ENCODE measurements at places on chromosomes 7 and 10. TPM values are rescaled to one million over a fixed set of nuclear protein-coding genes. Genes with fewer than 3 reads are reported as not detected.

DNA sequence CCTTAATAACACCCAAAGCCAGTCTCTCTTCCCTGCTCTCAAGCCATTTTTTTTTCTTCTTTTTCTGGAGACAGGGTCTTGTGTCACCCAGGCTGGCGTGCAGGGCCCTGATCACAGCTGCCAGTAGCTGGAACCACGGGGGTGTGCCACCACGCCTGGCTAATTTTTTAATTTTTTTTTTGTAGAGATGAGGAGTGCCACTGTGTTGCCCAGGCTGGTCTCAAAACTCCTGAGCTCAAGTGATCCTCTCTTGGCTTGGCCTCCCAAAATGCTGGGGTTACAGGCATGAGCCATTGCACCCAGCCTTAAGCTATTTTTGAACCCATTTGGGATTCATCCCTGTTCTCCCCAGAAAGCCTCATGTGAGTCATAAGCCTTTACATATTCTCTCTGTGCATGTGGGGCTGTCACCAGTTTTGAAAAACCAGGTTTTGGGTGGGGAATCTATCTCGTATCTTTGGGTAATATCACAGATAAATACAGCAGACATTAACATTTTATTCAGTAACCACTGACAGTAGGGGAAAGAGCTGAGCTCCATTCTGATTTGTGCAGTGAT lies 15.5 kb downstream of the ZNF487 start:
- DNase-seq, result no peak

DNA sequence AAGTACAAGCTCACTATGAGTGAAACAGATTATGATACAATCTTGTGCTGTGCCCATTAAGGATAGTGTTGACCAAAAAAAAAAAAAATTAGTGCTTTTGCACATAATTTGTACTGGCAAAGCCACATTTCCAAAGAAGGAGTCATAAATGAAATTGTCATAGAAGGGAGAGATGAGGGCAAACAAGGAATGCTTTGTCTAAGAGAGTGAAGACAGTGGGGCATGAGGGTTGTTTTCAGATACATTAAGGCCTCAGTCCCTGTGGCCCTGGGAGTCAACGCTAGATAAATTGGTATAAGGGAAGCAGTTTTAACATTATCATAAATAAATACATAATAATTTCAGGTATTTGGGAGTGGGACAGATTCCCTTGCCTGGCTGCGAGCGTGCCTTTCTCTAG lies 267.5 kb upstream of the PRKCQ start:
- no peak for DNase-seq

GRCh38 chr10:133275684-133276092 lies 980 bp downstream of the ADAM8 start:
- DNase-seq, result no peak

DNA sequence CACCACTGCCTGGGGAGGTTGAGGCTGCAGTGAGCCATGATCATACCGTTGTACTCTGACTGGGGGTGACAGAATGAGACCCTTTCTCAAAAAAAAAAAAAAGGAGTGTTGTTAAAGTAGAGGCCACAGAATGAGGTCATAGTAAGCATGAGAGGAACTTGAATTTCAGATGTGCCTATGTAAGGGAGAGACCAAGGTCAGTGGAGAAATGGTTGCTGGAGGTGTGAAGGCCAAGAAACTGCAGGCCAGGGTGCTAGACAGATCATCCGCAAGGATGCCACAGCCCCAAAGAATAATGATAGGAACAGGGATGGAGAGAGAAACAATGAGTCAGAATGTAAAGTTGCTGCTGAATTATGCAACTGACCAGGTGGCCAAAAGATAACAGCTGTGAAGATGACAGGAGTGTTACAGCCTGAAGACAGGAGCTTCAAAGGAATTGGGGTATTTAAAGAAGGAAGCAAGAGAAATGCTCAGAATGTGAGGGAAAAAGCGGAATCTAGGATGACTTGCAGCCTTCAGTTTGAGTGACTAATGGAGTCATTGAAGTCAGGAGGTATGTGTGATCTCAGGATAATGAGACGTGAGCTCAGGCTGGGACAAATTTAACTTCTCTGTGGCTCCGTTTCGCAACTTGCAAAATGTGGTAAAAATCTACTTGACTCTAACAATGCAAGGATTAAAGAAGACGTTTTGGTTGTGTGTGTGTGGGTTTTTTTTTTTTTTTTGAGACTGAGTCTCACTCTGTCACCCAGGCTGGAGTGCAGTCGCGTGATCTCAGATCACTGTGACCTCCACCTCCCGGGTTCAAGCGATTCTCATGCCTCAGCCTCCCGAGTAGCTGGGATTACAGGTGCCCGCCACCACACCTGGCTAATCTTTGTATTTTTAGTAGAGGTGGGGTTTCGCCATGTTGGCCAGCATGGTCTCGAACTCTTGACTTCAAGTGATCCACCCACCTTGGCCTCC lies 22.2 kb downstream of the TYW1B start:
- DNase-seq, result no peak

GRCh38 chr7:131943646-131944045 lies 387.2 kb upstream of the PODXL start:
- DNase-seq, result no peak

DNA sequence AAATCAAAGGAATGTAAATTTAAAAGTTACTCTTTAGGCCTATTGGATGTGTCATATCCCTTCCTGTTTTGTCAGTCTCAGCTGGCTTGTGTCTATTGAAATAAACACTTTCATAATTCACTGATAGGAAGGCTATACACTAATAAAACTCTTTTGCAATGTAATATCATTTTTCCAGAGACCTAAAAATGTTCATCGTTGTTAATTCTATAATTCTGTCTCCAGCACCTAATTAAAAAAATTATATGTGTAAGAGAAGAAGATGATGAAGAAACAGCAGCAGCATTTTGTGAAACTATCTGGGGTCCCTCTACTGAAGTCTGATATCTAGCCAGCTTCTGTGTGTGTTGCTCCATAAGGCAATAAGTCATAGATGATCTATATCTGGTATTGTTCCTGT lies 602.7 kb downstream of the ETV1 start:
- DNase-seq, result no peak

GRCh38 chr7:18320971-18321567 lies 174.5 kb upstream of the HDAC9 start:
- DNase-seq, result no peak

GRCh38 chr10:117731121-117731791 lies 188.7 kb downstream of the EMX2 start:
- DNase-seq, result no peak

DNA sequence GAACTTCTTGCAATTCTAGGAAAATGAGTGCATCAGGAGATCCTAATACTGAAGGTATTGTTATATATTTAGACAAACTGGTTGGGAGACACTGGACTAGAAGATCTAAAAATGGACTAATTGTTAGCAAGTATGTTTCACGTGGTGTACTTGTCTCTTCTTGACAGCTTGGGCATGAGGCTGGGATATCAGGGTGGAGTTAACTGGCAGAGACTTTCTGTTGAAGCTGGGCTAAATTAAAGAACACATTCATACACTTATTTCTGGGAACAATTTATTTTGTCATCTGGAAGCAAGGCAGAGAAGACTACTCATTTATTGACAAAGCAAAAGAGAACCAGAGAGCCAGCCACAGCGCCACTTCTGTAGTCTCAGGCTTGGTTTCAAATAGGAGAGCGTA lies 25.9 kb downstream of the TYW1 start:
- DNase-seq, result no peak

- DNase-seq, result no peak
These were observed 11.5 kb downstream of the GNAT3 start for GRCh38 chr7:80500325-80500724.

GRCh38 chr7:7795203-7795602 lies 76.8 kb upstream of the RPA3 start:
- DNase-seq, result no peak

GRCh38 chr10:11539191-11539868 lies 72.1 kb downstream of the USP6NL start:
- DNase-seq, result no peak

GRCh38 chr10:110947061-110947595 lies 27.7 kb downstream of the SHOC2 start:
- DNase-seq, result no peak

DNA sequence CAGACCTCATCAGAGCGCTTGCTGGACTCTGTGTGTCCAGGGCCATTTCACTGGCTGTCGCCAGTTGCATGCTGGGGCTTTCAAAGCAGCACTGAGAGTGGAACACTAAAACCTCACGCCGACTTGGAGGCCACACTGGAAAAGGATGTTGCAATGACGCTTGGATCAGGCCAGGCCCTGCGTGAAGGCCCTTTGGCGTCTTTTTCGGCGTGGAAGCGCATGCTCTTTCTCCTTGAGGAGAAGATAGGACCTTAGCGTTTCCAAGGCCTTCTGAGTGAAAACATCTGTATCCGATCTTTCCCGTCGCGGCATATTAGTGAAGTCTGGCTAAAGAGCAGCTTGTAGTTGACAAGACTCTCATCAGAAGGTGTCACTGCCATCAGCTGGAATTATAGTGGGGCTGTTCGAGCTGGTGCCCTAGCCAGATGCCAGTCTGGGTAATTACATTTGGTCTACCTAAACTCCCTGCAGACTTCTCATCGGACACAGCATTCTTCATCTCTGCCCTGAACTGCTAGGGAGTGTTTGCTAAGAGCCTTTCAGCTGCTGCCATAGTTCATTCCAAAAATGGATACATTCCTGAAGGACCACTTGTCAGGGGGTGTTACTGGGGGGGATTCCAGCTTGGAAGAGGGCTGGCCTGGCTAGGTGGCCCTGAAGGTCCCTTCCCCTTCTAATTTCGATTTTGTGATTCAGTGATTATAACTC lies 167.7 kb upstream of the TCF7L2 start:
- DNase-seq, result peak; percentile 48

GRCh38 chr7:68224041-68224741 lies 1227.6 kb downstream of the TYW1 start:
- no peak for DNase-seq

DNA sequence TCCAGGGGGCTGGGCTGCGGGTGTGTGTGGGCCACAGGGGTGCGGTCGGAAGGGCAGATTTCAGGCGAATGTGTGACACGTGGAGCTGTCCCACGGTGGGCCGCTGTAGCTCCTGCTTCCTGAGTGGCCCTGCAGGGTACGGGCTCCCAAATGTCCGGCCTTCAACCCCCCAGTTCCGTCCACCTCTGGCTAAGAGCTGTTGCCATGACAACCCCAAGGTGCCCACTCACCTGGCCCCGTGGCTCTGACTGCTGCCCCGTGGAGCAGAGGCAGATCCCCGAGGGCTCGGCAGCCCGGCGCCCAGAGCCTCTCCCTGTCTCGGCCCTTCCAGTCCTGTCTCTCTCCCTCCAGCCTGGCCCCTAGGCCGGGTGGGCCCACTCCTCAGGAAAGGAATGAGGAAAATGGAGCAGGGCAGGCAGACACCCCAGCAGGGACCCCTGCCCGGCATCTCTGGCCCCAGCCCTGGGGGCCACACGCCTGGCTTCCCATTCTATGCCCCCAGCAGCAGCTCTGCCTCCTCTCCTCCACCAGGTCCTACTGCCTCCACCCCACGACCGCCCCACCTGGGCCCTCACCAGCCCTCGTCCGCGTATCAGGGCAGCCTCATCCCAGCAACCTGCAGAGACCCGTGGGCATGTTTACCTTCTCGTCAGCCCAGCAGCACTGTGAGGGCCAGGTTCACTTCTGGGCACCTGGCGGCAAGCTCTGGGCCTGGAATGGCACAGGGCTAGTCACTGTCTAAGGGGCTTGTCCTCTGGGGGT lies 215.6 kb downstream of the ELFN1 start:
- no peak for DNase-seq

GRCh38 chr10:113454341-113455061 lies 98.4 kb upstream of the HABP2 start:
- peak; percentile 64 for DNase-seq

- no peak for DNase-seq
These were observed 137.7 kb downstream of the RTKN2 start for GRCh38 chr10:62130948-62131347.

DNA sequence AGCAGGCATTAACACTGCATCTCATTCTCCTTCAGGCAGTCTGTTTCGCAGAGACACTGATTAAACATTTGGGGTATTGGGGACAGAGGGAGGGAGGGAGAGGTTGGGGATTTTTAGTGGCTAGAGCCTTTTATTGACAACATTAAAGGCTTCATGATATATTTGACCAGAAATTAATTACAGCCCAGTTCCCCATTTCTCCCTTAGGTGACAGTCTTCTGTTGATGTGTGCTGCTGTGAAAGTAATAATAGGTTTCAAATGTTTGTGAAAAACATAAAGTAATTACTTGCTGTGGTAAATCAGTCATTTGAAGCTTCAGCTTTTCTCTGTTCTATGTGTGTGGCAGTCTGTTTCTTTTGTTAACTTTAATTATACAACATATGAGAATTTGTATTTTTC lies 105.3 kb upstream of the LRGUK start:
- DNase-seq, result no peak

- no peak for DNase-seq
These were observed 167.3 kb upstream of the SLC13A1 start for GRCh38 chr7:123367031-123367430.

DNA sequence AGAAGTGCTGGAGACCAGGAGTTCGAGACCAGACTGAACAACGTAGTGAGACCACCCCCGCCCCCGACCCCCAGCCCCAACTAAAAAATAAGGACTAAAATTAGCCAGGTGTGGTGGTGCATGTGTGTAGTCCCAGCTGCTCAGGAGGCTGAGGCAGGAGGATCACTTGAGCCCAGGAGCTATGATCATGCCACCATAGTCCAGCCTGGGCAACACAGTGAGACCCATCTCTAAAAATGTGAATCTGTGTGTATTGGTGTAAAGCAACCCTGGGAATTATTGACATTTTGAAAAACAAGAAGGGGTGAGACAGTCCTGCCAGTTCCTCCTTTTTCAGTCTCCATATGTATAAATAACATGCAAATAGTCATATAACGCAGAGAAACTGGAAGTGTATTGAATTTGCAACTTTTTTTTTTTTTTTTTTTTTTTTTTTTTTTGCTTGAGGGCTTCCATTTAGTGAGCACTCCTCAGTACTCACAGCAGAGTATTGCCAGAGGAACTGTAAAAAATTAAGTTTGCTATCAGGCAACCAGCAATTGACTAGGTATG lies 3.4 kb upstream of the ITGB1 start:
- DNase-seq, result no peak

GRCh38 chr10:27822301-27822700 lies 76.7 kb upstream of the MKX start:
- DNase-seq, result no peak

DNA sequence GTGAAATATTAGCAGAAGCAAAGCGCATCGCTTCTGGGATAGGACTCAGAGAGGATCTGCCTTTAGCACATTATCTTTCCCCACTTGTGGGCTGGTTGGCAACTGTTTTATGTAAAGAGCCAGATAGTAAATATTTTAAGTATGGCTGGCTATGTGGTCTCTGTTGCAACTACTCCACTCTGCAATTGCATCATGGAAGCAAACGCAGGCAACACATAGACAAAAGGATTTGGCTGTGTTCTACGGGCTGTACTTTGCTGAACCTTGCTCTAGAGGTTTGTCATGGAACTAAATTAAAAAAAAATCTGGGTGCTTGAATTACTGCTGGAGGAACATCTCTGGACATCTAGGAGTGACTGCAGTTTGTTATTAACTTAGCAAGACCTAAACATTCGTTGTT lies 307.8 kb upstream of the TPK1 start:
- DNase-seq, result no peak

Gene DRGX
- total RNA-seq, result not detected

Gene WNT8B
- not detected for total RNA-seq

Gene EPDR1
- total RNA-seq, result 10.5 TPM

Gene GDF10
- total RNA-seq, result 0.12 TPM

Gene SVOPL
- total RNA-seq, result 2.4 TPM

Gene UPP1
- 54.2 TPM for total RNA-seq

Gene TMEM225B
- 0.45 TPM for total RNA-seq

Gene CREB5
- total RNA-seq, result 2.4 TPM

Gene BCAP29
- total RNA-seq, result 64.9 TPM

Gene KCNMA1
- 49.9 TPM for total RNA-seq

Gene ASIC3
- total RNA-seq, result 1.4 TPM

Gene TDRD1
- total RNA-seq, result 0.64 TPM

Gene FXYD4
- total RNA-seq, result not detected

Gene EPHA1
- 25.1 TPM for total RNA-seq

Gene SFRP5
- total RNA-seq, result 1.2 TPM
